Stimulated activated CD4-positive, alpha-beta T cell treated with anti-CD3 and anti-CD28 coated beads, Interleukin-1b, Interleukin-23, amount 100 ng/mL, for 1 hour (primary cell): ENCODE measurements at places on chromosomes 2 and 18.

- DNase-seq: no peak
Observed at GRCh38 chr2:26422947-26423629, 21.4 kb downstream of the DRC1 start.

GRCh38 chr2:727071-727470, 49.9 kb upstream of the TMEM18 start:
- DNase-seq: no peak

DNA sequence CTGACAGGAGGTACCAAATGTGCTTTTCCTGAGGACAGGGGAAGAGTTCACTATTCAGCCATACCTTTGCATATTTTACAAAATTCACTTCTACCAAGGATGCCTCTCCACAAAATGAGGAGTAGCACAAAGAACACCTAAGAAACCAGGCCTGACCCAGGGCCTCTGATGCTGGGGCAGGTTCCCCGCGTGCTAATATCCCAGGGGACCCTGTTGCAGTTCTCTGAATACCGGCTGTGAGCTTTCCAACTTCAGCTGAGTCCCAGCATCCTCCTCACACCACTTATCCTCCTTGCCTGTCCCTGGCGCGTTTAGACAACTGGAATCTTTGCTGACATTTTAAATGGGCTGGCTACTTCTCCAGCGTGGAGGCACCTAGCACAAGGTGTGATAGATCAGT, 142.3 kb downstream of the BCL2 start:
- DNase-seq: no peak

- no peak for DNase-seq
Observed at GRCh38 chr18:3950668-3951404, 500.9 kb downstream of the TGIF1 start.

DNA sequence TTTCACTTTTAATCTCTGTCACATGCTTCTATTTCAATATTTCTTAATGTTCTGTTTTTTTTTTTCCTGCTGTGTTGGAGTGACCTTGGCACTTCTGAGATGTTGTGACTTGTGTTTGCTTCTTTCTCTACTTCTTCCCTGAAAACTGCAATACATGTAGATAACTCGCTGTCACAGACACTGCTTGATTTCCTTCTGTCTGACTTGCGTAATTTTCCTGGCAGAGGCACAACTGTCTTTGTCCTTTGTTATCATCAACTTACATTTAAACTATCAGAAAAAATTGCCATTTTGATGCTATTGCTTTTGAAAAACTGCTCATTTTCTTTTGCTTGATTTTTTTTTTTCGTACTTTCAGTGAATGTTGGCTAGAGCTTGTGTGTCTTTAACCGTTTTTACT, 69.0 kb downstream of the BABAM2 start:
- no peak for DNase-seq

- no peak for DNase-seq
Observed at GRCh38 chr2:65377556-65378192, 54.7 kb downstream of the SPRED2 start.

DNA sequence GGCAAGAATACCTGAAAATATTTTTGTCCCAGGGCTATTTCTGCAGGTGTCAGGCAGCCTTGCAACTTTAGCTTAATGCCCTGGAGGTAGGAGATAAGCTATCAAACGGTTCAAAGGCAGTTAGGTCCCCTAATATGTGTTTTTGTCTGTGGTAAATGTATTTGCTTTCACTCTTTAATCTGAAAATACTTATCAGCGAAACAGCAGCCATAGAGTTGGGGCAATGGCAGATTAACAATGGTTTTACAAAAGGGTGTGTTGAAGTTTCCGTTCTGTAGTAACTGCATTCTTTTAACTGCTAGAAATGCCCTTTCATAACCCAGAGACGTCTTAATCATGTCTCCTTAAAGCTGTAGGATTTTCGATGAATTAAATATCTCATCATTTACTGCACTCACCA, 265.0 kb upstream of the TRIB2 start:
- no peak for DNase-seq

DNA sequence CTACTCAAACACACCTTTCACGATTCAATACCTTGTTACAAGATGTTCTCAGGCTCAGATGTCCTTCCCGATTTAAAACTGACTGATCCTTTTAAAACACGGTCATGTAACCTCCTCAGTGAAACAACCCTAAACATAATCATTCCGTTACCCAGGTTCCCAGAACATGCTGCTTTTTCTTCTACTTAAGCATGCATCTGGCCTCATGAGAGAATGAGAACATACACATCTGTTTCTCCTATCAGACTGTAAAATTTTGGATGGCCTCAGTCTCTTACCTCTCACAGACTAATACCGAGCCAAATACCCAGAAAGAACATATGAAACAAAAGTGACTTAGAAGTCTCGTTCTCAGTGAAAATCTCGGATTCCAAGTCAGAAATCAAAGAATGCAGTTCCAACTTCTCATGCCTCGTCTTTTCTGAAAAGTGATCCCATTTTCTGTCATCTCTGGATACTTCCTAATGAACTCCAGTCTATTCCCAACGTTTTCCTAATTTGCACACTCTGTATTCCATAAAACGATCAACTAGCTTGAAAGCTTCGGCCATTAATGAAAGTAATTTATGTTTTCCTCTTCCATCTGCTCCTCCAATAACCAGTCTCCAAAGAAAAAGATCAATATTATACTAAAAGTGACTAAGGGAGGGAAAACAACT, 919 bp downstream of the SF3B1 start:
- no peak for DNase-seq

- DNase-seq: no peak
Observed at GRCh38 chr18:47999801-48000248, 69.4 kb upstream of the SMAD2 start.

- DNase-seq: no peak
Observed at GRCh38 chr2:176234156-176234555, 35.1 kb upstream of the MTX2 start.

DNA sequence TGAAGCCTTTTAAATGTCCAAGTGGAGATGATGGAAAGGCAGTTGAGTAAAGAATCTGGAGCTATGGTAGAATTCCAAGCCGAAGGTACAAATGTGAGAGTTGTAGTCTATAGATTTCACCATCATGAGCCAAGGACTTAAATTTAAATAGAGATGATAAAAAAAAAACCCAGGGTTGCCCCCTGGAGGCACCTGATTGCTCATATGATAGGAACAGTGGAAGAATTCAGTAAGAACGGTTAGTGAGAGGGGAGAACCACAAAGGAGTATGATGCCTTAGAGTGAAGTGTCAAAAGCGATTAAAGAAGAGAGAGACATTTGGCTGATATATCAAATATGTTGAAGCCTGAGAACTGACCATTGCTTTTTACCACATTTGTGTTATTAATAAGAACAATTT, 11.9 kb downstream of the NYAP2 start:
- no peak for DNase-seq
